ENCODE measurements at places on chromosomes 2 and 18. TPM values are rescaled to one million over a fixed set of nuclear protein-coding genes. Genes with fewer than 3 reads are reported as not detected.

The POTEJ gene
- total RNA-seq: not detected

DNA sequence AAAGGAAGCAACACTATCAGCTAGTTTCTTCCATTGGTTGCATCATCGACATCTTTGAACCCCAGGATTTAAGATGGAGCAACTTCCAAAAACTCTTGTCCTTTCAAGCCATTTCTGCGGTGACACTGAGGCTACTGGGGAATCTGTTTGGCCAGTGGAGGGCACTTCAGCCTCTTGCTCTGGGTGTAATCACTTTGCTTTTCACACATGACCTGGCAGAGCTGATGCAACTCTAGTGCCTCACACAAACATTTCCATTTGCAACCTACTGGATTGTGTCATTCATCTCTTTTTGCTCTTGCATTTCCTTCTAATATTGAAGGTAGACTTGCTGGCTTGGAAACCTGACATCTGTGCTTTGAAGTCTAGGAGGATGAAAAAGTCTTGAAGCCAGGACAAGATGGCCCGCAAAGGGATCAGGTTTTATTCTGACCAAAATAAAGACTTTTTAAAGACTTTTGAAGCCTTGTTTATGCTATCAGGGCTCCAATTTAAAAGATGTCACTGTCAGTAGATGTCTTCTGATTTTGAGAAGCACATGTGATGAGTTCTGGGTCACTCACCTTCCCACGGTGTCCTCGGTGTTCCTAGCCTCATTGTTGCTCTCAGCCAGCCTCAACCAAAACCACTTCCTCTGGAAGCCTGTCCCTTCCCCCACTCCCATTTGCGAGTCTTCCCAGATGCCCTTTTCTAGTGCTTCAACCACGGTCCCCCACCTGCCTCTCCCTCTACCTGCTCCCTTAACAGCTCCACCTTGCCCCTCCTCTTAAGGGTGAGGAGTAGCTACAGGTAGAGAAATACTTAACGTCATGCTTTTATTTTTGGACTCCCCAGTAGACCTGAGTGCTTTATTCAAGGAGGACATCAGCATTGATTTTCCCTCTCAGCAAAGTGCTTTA, 69.7 kb upstream of the KCNE4 start:
- H3K4me1 ChIP-seq: no peaks in the 10 kb centered on the region
- no peak for DNase-seq
- no peaks in the 10 kb centered on the region for H3K36me3 ChIP-seq
- peaks cover 9% of the 10 kb centered on the region for H3K27me3 ChIP-seq
- H3K27ac ChIP-seq: no peak overlapping the region
- H3K4me3 ChIP-seq: no peak overlapping the region

DNA sequence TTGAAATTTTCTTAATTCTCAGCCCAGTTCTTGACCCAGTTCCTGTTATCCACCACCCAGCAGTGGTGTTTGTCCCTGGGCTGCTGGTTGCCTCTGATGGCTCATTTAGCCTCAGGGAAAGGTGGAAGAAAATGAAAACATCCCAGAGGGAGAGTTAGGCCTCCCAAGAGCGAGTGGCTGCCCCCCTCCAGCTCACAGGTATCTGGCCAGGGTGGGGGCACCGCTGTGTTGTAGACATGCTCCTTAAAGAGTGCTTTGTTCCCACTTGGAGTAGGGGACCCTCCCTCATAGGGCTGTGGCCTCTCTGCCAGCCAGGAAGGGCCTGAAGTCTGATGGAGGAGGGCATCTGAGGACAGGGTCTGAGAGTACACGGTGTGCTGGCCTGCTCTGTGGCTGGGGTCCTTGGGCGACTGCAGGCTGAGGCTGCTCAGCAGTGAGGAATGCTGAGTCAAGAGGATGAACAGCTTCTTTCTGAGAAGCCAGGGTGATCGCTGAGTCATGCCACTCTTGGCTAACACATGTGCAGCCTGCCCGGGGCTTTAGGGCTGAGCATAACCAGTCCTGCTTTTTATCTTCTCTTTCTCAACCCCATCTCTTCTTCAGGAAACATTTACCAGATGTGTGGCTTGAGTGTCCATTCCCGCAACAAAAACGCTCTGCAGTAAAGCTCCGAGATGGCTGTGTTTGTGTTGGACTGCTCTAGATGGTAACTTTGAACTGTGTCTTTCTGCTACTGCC, 72.3 kb downstream of the IL1R2 start:
- no peak overlapping the region for H3K4me3 ChIP-seq
- no peaks in the 10 kb centered on the region for H3K36me3 ChIP-seq
- H3K27ac ChIP-seq: no peak overlapping the region
- H3K4me1 ChIP-seq: peaks cover 7% of the 10 kb centered on the region
- peaks cover 3% of the 10 kb centered on the region for H3K27me3 ChIP-seq
- DNase-seq: no peak

DNA sequence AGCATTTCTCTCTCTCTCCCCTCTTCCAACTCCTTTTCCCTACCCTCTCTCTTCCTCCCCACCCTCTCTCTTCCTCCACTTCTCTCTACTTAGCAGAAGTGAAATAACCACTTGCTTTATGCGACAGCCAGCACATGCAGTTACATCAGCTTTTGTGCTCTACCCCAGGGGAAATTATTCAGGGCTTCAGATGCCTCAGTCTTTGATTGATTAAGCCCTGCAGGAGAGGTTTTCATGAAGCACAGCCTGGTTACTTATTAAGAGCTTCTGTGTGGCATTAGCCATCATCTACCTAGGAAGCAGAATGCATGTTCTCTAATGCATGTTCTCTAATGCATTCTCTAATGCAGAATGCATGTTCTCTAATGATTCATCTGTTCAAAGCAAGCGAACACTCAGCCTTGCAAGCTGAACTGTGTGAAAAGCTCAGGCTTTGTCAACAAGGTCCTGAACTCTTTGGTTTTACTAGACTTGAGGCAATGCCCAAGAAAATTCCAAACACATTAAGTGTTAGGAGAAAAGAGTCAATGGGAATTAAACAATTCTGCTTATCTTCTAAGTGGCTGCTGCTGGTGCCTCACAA, 56.1 kb downstream of the LHCGR start:
- DNase-seq: no peak
- H3K36me3 ChIP-seq: no peaks in the 10 kb centered on the region
- H3K4me1 ChIP-seq: no peaks in the 10 kb centered on the region
- no peak overlapping the region for H3K27ac ChIP-seq
- H3K4me3 ChIP-seq: no peak overlapping the region
- H3K27me3 ChIP-seq: no peaks in the 10 kb centered on the region

- H3K36me3 ChIP-seq: no peaks in the 10 kb centered on the region
- no peak for DNase-seq
- H3K4me1 ChIP-seq: no peaks in the 10 kb centered on the region
- no peak overlapping the region for H3K27ac ChIP-seq
- no peaks in the 10 kb centered on the region for H3K27me3 ChIP-seq
- H3K4me3 ChIP-seq: no peak overlapping the region
Measured at GRCh38 chr2:44680983-44681531, 260.4 kb upstream of the SIX3 start.

The WDFY1 gene
- total RNA-seq: 27.5 TPM

- no peaks in the 10 kb centered on the region for H3K36me3 ChIP-seq
- DNase-seq: no peak
- H3K27me3 ChIP-seq: no peaks in the 10 kb centered on the region
- H3K4me1 ChIP-seq: peaks cover 90% of the 10 kb centered on the region
- H3K4me3 ChIP-seq: no peak overlapping the region
Measured at GRCh38 chr2:105793196-105793975, 48.7 kb downstream of the NCK2 start.

DNA sequence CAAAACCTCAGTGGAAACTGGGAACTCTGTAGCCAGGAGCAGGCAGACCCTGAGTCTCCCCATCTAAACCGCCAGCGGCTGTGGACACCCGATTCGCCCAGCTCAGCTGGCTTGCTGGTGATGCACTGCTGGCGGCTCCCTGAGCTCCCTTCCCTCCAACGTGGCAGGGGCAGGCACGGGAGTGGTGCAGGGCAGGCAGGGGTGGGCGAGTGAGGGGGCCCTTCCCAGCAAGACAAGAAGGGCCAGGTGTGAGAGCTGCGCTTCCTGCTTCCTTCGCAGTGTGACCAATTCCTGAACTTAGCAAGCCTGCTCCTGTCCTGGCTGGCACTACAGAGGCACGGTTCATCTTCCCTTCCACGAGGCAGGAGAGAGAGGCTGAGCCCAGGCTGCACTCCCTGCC, 12.3 kb upstream of the SEMA4C start:
- no peaks in the 10 kb centered on the region for H3K4me1 ChIP-seq
- H3K27me3 ChIP-seq: peaks cover 6% of the 10 kb centered on the region
- H3K36me3 ChIP-seq: no peaks in the 10 kb centered on the region

The ANKRD62 gene
- not detected for total RNA-seq

DNA sequence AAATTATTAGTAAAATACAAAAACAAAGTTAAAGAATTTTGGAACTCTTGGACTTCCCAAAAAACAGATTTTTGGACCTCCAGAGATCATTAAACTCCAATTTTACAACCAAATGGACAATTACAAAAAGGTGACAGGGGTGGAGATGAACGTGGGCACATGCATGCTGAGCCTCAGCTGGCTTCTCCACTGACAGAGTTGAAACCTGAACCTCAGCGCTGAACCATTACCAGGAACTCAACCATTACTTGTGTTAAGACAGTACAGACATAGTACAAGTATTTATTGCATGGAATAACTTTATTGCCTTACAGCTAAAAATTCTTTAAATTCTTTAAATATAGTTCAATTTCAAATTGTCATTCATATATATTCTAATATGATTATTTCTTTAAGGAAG, 33.0 kb upstream of the KIDINS220 start:
- no peak overlapping the region for H3K4me3 ChIP-seq
- no peak for DNase-seq
- H3K36me3 ChIP-seq: no peaks in the 10 kb centered on the region
- no peaks in the 10 kb centered on the region for H3K4me1 ChIP-seq

The ITGA4 gene
- 255 TPM for total RNA-seq

DNA sequence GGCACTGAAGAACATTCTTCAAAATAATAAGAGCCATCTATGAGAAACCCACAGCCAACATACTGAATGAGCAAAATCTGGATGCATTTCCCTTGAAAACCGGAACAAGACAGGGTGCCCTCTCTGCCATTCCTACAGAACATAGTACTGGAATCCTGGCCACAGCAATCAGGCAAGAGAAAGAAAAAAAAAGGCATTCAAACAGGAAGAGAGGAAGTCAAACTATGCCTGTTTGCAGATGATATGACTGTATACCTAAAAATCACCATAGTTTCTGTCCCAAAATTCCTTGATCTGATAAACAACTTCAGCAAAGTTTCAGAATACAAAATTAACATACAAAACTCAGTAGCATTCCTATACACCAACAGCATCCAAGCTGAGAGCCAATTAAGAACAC, 119.5 kb upstream of the PARD3B start:
- H3K36me3 ChIP-seq: no peaks in the 10 kb centered on the region
- DNase-seq: no peak
- no peak overlapping the region for H3K27ac ChIP-seq
- no peak overlapping the region for H3K4me3 ChIP-seq
- H3K4me1 ChIP-seq: no peaks in the 10 kb centered on the region
- no peaks in the 10 kb centered on the region for H3K27me3 ChIP-seq

The MYCN gene
- 0.25 TPM for total RNA-seq

DNA sequence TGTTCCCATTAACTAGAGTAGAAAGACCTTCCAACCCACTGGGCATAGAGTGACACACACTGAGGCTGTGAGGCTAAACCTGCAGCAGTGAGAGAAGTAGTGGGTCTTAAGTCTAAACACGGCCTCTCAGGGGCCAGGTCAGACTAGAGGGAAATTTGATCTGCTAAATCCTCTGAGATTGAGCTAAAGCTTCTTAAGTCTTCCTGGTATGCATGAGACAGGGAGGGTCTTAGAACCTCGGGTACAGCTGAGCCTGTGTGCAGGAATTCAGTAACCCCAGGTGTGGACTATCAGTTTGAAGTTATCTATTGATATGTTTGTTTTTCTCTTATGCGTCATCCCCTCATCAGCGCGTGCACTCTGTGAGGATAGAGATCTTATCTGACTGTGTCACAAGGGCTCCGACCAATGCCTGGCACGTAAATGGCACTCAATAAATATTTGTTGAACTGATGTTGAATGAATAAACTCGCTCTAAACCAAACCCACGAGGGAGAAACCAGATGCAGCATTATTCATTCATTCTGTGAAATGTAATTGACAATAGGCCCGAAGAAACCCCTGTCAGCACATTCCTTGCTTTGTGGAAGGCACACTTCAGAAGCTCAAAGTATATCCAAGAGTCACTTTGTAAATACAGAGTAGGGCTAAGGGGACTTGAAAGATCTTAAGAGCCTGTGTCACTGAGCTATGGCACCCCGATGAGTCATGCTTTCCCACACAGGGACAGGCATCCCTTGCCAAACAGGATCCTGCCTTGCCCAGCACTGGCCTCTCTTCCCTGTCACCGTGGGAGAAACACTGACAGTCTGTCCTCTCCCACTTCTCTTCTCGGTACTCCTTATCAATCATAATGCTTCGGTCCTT, 21.7 kb upstream of the RAB10 start:
- H3K27me3 ChIP-seq: no peaks in the 10 kb centered on the region
- DNase-seq: no peak
- no peak overlapping the region for H3K27ac ChIP-seq
- H3K36me3 ChIP-seq: no peaks in the 10 kb centered on the region

The ATG4B gene
- total RNA-seq: 112 TPM

DNA sequence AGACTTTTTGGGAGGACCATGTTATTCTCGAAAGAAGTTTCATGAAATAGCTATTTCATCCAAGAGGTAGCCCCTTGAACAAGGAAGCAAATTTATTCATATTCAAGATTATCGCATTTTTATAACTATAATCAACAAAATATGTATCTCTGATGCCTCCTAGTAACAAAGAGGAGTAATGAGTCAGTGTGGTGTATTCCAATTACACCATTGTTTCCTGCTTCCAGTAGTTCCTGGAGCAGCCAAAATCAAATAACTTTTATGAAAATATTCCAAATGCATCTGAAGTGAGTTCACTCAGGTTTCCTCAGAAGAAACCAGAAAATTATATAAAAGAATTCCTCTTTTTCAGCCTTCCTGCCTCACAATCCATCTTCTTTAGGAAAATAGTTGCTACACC, 43.0 kb downstream of the ANKRD36B start:
- no peak overlapping the region for H3K27ac ChIP-seq
- no peak for DNase-seq
- no peaks in the 10 kb centered on the region for H3K27me3 ChIP-seq

The LIPG gene
- 0.22 TPM for total RNA-seq

- no peaks in the 10 kb centered on the region for H3K36me3 ChIP-seq
- H3K4me3 ChIP-seq: no peak overlapping the region
- no peak for DNase-seq
- H3K27me3 ChIP-seq: peaks cover 24% of the 10 kb centered on the region
- H3K4me1 ChIP-seq: no peaks in the 10 kb centered on the region
Measured at GRCh38 chr18:46678041-46678440, 21.0 kb upstream of the LOXHD1 start.

The USP14 gene
- total RNA-seq: 37.3 TPM

- no peaks in the 10 kb centered on the region for H3K36me3 ChIP-seq
- H3K4me1 ChIP-seq: no peaks in the 10 kb centered on the region
- H3K27ac ChIP-seq: no peak overlapping the region
- no peak for DNase-seq
- no peaks in the 10 kb centered on the region for H3K27me3 ChIP-seq
Measured at GRCh38 chr2:9914384-9915065, 37.0 kb upstream of the GRHL1 start.

The GLI2 gene
- not detected for total RNA-seq

The CPO gene
- 0.30 TPM for total RNA-seq

- H3K4me1 ChIP-seq: no peaks in the 10 kb centered on the region
- no peak overlapping the region for H3K27ac ChIP-seq
- no peaks in the 10 kb centered on the region for H3K27me3 ChIP-seq
- no peaks in the 10 kb centered on the region for H3K36me3 ChIP-seq
- H3K4me3 ChIP-seq: no peak overlapping the region
Measured at GRCh38 chr2:234960175-234961088, 8.6 kb downstream of the SH3BP4 start.

The ANKRD29 gene
- total RNA-seq: 0.28 TPM

Data from T-cell (primary cell).